ENCODE measurements at places on chromosomes 3 and 15. TPM values are rescaled to one million over a fixed set of nuclear protein-coding genes. Genes with fewer than 3 reads are reported as not detected.

DNA sequence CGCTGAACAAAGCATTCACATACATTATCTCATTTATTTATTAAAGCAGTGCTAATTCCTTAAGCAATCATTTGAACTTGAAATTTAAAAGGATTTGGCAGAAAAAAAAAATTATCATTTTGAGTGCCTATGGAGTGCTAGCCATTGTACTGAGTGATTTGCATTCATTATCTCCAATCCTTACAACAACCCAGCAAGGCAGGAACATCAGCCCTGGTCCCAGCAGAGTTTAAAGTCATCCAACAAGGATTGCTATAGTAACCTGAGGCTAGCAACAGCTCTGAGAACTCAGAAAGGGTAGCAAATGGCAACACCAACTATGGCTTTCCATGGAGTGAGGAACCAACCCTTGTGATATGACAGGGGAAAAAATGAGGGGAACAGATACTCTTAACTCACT, 237.6 kb upstream of the SETMAR start:
- H3K4me1 ChIP-seq = no peaks in the 10 kb centered on the region
- no peak overlapping the region for H3K27ac ChIP-seq
- H3K27me3 ChIP-seq = no peaks in the 10 kb centered on the region

DNA sequence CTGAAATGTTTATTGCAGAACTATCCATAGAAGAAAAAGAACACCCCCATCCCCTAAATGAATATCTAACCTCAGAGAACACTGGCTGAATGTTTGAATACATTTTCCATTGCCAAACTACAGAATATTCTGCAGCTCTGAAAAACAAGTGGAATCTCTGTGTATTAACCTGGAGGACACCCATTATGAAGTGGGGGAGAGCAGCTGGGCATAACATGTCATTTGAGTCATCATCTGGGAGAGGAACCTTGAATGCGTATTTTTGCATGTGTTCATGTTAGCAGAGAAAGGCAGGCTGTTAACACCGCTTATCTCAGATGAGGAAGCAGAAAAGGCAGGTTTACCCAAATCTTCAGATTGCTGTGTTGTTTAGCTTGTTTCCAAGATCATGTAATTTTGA, 31.5 kb downstream of the ESYT3 start:
- no peak overlapping the region for H3K27ac ChIP-seq
- H3K27me3 ChIP-seq = no peaks in the 10 kb centered on the region
- no peaks in the 10 kb centered on the region for H3K4me1 ChIP-seq
- DNase-seq = no peak
- peaks cover 5% of the 10 kb centered on the region for H3K36me3 ChIP-seq

DNA sequence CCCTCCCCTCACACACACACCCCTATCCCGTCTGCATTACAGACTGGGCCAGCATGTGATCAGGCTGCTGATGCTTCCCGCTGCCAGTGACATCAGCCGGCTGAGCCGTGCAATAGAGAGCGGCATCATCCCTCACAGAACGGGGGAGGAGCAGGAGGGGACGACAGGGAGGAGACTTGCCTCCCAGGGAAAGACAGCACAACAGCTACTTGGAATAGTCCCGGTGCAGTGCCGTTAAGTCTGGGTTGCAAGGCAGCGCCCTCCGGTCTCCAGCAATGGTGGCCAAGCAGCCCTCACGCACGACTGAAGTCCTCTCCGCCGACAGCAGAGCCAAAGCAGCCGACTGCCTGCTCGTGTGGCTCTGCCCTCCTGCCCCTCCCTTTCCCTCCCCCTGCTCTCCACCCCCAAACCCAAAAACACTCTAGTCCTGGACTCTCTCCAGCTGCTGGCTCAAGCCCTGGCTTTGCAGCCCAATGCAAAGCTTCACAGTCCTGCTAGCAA, 31.5 kb upstream of the RPS17 start:
- H3K36me3 ChIP-seq = no peaks in the 10 kb centered on the region
- no peaks in the 10 kb centered on the region for H3K4me1 ChIP-seq
- no peak overlapping the region for H3K4me3 ChIP-seq
- H3K27me3 ChIP-seq = peaks cover 25% of the 10 kb centered on the region
- H3K27ac ChIP-seq = no peak overlapping the region
- DNase-seq = no peak

DNA sequence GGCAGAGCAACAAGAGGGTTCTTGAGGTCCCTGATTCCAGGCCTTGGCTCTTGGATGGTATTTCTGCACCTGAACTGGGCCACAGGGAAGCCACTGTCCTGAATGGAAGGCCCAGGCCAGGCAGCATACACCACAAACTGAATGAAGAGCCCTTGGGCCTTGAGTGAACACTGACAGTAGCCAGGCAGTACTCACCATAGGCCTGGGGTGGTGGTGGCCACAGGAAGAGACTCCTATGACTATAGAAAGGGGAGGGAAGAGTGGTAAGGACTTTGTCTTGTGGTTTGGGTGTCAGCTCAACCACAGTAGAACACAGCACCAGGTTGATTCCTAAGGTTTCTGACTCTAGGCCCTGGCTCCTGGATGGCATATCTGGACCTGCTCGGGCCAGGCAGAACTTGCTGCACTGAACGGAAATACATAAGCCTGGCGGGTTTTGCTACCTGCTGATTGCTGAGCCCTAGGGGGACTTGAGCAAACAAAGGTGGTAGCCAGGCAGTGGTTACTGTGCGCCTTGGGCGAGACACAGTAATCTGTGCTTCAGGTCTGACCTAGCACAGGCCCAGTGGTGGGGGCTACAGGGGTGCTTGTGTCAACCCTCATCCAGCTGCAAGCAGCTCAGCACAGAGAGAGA, 241.4 kb downstream of the ISL2 start:
- no peaks in the 10 kb centered on the region for H3K36me3 ChIP-seq
- H3K27me3 ChIP-seq = no peaks in the 10 kb centered on the region

GRCh38 chr15:83398626-83399025, 48.5 kb upstream of the SH3GL3 start:
- peaks cover 92% of the 10 kb centered on the region for H3K27me3 ChIP-seq
- no peak overlapping the region for H3K4me3 ChIP-seq
- H3K36me3 ChIP-seq = no peaks in the 10 kb centered on the region
- H3K4me1 ChIP-seq = no peaks in the 10 kb centered on the region

DNA sequence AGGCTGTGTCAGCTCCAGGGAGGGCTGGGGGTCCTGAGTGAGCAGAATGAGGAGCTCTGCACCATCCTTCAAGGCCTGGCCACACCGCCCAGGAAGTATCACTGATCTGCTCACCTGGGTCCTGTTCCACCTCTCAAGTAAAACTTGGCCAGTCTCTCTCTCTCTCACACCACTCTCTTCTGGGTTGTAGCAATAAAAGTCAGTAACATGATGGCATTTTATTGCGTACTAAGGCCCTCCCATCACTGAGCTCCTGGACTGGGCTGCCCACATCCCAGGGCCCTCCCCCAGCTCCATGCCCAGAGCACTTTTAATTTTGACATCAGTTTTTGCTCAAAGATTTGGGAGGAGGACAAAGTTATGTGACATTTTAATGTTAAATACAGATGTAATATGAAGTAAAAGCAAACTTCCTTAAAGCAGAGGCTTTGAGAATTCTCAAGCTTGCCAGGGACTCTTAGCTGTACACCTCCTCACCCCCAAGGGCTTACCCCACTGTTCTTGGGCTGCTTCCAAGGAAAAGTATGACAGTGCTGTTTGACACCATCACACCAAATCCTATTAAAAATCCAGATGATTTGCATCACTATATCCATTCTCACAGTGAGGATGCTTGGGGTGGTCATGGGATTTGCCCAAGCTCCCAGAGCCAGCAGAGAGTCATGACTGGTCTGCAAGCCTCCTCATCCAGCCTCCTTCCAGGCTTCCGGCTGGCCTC, 105.1 kb upstream of the SLCO2A1 start:
- peaks cover 7% of the 10 kb centered on the region for H3K4me1 ChIP-seq
- H3K4me3 ChIP-seq = no peak overlapping the region
- H3K36me3 ChIP-seq = no peaks in the 10 kb centered on the region
- H3K27me3 ChIP-seq = no peaks in the 10 kb centered on the region
- no peak for DNase-seq
- no peak overlapping the region for H3K27ac ChIP-seq

DNA sequence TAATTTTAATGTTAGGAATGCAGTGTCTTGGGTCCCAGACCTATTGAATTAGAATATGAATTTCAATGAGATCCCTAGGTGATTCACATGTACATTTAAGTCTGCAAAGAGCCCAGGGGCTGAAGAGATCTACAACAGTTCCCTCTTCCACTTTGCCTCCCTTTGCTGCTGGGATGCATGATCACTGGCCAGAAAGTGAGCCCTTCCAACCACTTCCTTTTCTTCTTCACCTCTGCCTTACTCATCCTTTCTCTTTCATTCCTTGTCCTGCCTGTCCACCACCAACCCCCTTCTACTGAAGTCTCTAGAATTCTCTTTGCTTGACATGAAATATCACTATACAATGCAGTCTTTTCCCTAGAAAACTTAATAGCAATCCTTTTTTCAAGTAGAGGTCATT, 222.4 kb upstream of the LRIG1 start:
- H3K27ac ChIP-seq = no peak overlapping the region
- peaks cover 8% of the 10 kb centered on the region for H3K27me3 ChIP-seq
- no peaks in the 10 kb centered on the region for H3K4me1 ChIP-seq
- no peaks in the 10 kb centered on the region for H3K36me3 ChIP-seq
- H3K4me3 ChIP-seq = no peak overlapping the region

DNA sequence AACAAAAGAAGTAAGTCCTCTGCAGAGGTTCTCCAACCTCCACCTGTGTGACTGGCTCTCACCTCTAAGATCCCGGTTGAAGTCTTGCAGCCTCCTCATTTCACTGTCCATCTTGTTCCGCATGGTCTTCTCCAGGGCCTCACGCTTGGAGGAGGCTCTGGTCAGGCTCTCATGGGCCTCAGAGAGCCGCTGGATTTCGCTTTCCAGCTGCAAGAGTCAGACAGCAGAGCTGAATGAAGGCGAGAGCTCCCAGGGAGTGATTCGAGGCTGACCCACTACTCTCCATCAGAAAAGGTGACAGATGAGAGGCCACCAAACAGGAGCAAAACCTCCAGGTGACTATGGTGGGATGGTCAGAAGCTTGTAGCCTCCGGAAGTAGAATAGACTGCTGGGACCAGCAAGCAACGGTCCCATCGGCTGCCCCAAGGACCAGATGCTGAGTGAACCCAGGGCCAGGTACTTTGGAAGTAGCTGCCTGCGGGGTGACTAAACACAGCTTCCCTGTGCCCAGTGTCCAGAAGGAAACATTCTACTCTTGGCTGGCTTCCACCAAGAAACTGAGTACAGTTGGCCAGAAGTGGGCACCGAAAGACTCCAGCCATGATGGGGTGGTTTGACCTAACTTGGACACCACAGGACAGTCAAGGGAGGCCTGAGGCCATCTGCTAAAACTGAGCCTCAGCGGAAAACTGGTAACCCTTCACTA, 7.9 kb downstream of the AMOTL2 start:
- H3K36me3 ChIP-seq = peaks cover 100% of the 10 kb centered on the region
- no peaks in the 10 kb centered on the region for H3K27me3 ChIP-seq
- no peak overlapping the region for H3K4me3 ChIP-seq
- H3K27ac ChIP-seq = peak overlapping the region; percentile 53

DNA sequence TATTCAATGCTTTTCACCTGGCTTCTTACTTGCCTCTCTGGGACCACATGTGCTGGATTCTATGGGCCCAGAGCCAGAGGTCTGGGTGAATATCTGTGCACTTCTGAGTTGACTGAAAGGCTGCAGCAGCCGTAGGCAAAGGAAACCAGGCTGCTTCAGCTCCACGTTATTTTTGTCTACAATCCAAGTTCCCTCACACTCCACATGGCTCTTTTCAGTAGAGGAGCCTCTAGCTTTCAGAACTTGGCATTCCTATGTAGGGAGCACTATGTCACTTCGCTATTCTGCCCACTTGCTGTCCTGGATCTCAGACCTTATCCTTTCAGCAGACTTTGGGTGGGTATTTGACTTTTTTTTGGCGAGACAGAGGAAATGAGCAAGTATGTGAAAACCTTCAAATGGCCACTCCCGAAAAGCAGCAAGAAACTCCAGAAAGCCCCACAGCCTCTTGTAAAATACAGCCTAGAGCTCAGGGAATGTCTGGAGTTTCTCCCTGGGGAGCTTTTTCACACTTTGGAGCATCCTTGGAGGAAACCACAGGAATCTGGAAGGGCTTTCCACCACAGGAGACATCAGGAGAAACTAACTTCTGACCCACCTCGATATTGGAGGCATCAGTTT, 80.9 kb downstream of the DUT start:
- no peaks in the 10 kb centered on the region for H3K4me1 ChIP-seq
- no peak overlapping the region for H3K27ac ChIP-seq
- no peaks in the 10 kb centered on the region for H3K36me3 ChIP-seq
- DNase-seq = no peak

GRCh38 chr3:113096188-113096892, 105.6 kb downstream of the GTPBP8 start:
- H3K4me3 ChIP-seq = no peak overlapping the region
- no peaks in the 10 kb centered on the region for H3K36me3 ChIP-seq
- H3K27ac ChIP-seq = no peak overlapping the region
- H3K4me1 ChIP-seq = no peaks in the 10 kb centered on the region

The GPR176 gene
- total RNA-seq = 10.2 TPM

The LIPC gene
- 0.49 TPM for total RNA-seq

The CCR8 gene
- not detected for total RNA-seq

The TMCO5A gene
- total RNA-seq = not detected

The CHRM5 gene
- not detected for total RNA-seq
